ENCODE measurements at places on chromosomes 2 and 18.

- DNase-seq: no peak
Measured at GRCh38 chr2:168691221-168691620, 111.2 kb upstream of the NOSTRIN start.

GRCh38 chr2:147718831-147719230 lies 126.0 kb upstream of the ACVR2A start:
- no peak for DNase-seq

DNA sequence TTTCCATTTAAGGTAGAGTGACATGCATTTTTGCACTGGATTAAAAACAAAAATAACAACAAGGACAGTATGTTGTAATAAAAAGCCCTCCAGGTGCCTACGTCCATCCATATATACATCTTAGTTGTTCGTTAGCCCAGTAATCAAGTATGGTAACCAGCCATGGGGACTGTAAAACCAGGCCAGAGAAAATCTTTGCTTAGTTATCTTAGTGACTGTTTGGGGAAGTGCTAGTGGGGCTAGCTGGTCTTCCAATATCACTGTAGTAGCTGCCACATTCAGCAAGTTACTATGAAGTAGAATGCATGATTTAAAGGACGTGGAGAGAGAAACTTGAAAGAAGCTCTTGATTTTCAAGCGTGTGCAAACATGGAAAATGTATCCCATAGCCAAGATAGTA lies 95.9 kb upstream of the STON1 start:
- no peak for DNase-seq

- DNase-seq: no peak
Measured at GRCh38 chr2:149735237-149735958, 147.8 kb upstream of the MMADHC start.

DNA sequence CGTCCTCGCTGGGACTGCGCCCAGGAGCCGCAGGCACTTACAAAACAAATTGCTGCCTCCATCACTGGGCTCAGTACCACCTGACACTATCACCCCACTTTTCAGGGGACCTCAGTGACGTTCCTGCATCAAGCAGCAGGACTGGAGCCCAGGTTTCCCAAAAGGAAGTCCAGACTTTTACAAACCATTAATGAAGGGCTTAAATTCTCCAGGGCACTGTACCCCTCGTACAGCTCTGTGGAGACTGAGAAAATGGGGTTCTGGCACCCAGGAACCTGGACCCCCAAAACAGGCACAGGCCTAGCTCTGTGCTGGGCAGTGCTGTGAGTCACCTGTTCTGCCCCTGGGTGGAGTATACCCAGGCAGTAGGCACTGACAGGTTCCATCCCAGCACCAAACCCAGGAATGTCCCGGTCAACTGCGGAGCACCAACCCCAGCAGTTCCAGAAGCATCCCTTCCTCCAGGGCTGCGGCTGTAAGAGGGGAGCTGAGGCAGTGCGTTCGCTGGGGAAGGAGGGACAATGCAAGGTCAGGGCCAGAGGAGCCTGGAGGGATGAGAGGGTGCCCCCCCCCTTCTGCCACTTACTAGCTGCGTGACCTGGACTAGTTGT lies 24.6 kb upstream of the NOTO start:
- no peak for DNase-seq

DNA sequence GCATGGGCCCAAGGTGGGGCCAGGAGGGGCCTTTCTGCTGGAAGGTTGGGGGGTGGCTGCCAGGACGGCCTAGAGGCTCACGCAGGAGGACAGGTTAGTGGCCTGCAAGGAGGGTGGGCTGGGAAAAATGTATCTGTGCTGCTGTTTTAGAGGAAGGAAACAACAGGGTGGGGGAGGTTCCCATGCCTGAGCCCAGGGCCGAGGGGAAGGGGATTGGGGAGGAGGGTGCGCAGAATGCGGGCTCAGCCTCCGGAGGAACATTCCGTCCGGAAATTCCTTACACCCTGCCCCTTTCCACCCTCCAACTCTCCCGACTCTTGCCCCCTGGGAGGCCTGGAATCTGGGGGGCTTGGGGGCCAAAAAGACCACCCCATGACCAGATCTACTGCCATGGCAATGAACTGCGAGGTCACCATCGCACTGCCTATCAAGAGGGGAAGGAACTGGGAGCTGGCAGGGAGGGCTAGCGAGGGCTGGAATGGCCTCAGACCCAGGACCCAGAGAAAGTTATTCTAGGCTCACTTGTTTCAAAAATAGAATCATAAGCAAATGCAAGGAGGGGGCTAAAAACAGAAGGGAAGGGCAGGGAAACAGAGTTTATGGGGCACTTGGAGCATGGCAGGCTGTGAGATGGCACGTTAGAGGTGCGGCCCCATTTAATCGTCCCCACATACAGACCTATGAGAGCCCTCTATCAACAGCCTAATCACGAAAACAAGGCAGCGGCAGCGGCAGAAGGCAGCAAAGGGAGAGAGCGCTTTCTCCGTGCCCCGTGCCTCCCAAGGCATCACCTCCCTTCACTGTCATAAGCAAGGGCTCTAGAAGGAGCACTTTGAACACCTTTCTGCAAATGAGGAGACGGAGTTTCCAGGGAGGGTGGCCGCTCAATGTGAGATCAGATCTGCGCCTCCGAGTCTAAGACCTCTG lies 90.4 kb downstream of the TNS1 start:
- no peak for DNase-seq

DNA sequence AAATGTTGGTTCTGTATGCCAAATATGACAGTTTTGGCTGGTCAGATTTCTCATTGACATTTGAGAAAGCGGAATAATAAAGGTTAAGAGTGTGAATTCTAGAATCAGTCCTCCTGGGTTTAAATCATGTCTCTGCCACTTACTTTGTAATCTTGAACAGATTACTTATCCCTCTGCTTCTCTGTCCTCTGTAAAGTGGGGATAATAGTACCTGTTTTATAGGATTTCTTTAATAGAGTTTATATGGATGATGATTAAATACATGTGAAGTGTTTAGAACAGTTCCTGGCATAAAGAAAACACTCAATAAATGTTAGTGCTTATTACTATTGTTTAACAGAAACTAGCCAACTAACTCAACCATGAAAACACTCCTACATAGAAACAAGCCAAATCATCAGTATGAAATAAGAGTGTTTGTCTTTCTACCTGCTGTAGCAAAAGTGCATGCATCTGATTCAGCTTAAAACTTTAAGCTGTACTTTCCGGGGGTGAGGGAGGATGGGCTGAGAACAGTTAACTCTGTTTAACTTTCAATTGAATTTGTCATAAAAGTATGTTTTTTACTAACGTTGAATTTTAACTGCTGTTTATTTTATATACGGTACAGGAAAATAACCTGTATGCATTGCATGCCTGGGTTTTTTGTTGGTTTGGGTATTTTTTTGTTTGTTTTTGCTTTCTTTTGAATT lies 6.8 kb downstream of the HTR2B start:
- DNase-seq: no peak

DNA sequence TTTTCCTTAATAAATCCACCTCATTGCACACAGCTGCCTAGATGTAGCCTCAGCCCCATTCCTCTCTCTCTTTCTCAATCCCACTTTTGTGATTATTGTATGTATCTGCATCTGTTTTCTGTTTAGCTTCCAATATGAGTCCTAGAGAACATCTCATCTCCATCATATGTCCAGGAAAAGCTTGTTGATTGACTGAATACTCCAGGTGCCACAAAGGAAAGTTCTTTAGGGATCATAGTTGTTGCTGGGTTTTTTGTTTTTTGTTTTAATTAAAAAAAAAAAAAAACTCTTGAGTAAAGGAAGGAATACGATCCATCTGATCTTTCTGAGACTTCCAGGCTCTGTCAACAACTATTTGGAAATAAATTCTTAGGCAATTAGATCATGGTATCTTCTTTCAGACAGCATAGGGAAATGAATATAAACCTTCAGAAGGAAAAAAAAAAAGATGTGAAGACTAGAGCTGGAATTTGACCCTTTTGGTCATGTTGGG lies 42.5 kb downstream of the KIAA2012 start:
- no peak for DNase-seq

- DNase-seq: no peak
Measured at GRCh38 chr2:63364866-63365265, 223.4 kb downstream of the WDPCP start.

DNA sequence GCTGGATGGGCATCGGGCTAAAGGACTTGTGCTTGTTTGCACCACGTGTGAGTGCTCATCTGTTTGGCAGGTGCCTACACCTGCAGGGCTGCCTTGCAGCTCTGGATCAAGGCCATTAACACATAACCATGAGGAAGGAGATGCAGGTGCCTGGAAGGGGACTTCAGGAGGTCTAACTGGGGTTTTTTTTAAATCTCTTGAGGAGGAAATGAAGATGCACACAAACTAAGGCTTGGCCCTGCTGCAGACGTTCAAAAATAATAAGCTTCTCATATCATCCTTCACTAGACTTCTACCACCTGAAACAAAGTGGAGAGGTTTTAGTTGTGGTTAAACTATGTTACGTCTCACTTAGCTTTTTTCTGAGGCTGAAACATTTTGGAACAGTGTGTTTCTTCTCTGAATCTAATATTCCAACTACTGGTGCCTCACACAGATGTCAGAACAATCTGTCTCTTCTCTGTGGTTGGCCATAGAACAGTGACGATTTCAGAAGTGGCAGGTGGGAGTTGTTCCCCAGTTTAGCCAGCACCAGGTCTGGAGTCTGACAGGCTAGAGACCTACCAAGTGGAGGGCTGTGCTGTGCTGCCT lies 36.5 kb downstream of the BCL2L11 start:
- no peak for DNase-seq

- no peak for DNase-seq
Measured at GRCh38 chr18:8899000-8899399, 193.6 kb downstream of the MTCL1 start.

DNA sequence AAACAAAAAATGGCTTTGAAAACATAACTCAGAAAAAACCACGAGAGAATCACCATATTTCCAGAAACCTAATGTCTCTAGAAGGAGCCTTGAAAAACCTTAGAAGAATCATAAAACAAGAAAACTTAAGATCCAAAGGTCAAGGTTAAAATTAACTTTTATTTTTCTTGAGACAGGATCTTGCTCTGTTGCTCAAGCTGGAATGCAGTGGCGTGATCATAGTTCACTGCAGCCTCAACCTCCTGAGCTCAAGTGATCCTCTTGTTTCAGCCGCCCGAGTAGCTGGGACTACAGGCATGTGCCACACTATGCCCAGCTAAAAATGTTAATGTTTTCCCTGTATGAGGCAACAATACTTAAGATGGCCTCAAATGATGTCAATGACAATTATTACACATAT lies 254.2 kb upstream of the SESTD1 start:
- no peak for DNase-seq

DNA sequence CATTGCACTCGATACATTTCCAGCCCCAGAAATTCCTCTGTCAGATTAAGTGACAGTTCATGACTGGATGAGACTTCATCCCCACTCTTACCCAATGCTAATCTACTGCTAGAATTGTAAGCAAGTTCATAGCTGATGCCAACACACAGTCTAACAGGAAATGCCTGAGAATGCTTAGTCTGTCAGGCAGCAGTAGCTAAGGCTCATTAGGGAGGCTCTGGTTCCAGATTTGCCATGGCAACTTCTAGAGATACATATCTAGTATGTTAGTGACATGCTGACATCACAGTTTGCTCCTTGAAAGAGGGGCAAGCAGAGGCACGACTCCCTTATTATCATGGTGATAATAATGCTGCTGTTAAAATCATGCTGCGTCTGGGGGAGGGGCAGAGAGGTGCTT lies 198.4 kb downstream of the RBM43 start:
- no peak for DNase-seq

DNA sequence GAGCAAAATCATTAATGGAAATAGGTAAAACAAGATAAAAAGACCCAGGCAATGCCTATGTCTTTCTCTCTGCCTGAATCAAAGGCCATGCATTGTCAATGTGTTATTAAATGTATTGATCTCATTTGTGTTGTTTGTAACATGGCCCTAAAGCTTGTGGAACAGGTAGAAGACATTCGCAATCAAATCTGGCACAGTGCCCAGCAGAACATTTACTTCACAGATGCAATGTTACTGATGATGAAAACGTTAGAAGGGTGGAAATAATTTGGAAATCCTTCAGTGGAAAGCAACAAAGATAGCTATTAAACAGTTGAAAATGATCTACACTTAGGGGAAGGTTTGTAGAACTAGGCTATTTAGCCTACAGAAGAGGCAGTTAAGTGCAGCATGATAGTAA lies 368.2 kb downstream of the EPHA4 start:
- no peak for DNase-seq

GRCh38 chr2:97910403-97911205 lies 85.1 kb downstream of the TMEM131 start:
- DNase-seq: no peak

DNA sequence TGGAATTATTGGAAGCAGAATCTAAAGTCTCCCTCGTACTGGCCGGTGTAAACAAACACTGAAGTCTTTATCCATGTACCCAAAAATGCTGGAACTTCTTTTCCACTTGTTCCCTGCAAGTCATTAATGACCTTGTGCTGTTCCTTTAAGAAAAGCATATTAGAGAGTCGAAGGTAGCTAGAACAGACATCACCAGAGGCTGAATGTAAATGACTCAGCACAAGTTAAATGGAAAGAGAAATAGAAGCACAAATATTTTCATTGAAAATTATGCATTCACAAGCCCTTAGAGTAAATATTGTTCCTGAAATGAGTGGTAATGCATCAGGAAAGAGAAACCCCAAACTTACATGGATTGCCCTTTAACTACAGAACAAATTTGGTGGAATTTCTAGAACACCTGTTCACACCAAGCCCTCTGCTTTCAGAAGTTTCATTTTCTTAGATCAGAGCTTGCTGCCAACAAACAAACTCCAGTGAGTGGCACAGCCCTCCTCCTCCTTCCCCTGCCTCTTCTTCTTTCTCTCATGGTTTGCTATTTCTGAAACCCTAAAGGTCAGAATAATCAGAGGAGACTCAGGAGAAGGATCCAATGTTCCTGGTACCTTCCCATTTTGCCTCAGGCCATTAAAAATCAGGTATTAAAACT lies 264.3 kb downstream of the TXNL1 start:
- DNase-seq: no peak

DNA sequence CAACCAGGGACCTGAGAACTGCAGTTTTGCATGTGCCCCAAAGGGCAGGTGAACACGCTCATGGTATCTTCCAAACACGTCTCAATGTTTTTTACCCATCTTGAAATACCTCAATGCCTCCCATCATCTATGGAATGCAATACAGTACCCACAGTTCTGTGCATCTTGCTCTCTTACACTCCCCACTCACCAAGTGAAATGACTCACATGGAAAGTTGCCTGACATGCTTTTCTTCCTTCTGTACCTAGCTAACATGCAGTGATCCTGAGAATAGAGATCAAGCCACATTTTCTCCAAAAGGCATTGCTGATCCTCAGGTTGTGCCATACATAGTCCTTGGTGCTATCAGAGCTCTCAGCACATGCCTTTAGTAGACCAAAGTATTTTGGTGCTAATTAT lies 373.9 kb downstream of the GPD2 start:
- DNase-seq: no peak

- DNase-seq: no peak
Measured at GRCh38 chr2:66901344-66901743, 466.4 kb downstream of the MEIS1 start.
